ENCODE measurements at places on chromosomes 3 and 15.

DNA sequence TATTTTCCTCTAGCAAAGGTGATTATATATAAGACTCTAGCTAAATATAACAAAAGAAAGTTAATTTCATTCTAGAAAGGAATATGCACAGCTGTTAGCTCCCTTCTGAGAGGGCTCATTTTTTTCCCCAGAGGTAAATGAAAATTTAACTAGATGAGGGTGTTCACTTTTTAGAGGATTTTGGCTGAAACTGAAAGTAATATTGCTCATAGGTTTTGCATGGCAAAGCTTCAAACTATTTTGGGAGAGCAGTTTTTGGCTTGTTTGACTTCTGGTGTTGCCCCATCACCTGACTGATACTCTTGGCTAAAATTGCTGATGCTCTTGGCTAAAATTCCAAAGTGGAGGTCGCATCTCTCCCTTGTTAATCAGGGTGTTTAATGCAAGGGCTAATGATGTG lies 311.9 kb downstream of the EDEM1 start:
- no peak for DNase-seq

DNA sequence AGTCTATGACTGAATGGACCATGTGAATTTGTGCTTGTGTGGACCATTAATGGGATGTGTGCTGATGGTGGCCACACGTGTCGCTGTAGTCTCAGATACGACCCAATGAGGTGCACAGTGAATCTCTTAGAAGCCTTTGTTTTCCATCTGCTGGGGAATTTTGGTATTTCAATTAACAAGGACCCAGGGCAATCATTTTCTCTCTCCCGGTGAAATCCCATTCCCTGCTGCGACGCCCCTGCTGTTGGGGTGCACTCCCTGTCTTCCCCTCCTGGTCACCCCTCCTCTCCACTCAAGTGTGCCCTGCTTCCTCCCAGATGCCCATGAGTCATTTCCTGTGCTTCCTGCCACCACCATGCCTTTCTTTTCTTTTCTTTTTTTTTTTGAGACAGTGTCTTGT lies 32.7 kb downstream of the EBLN2 start:
- no peak for DNase-seq

DNA sequence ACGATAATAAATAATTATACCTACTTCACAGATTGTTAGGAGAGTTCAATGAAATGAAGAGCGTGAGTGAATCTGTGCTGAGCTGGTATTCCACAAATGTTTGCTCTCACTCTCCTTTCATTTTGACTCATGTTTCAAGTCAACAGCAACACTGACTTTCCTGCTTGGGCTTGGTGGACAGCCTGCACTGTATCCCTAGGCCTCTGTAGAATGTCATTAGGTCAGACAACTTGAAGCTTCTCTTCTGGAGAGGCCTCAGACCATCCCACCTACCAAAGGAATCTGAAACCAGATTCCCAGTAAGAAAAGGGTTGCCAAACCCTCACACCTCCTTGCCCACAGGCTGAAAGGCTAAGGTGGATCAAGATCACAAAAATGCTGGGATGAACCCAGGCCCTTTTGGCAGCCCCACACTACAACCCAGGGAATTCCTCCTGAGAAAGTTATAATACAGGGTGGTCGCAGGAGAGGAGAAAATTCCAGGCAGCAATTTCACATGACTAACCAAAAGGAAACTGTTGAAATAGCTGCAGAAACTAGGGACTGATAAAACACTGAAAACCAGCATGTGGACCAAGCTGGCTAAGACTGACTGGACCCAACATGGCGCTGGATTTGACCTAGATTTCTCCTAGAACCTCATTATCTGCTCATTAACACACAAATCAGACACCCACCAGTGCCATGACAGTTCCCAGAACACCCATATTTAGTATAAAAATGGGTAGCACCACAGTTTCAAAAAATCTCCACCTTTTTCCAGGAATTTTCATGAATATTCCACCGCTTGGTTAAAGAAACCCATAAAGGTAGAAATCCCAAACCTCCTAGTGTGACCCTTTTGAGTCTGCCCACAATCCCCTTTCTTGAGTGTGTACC lies 57.0 kb upstream of the ZNF148 start:
- no peak for DNase-seq

- DNase-seq = no peak
Observed at GRCh38 chr3:141546081-141546480, 59.3 kb downstream of the RASA2 start.

DNA sequence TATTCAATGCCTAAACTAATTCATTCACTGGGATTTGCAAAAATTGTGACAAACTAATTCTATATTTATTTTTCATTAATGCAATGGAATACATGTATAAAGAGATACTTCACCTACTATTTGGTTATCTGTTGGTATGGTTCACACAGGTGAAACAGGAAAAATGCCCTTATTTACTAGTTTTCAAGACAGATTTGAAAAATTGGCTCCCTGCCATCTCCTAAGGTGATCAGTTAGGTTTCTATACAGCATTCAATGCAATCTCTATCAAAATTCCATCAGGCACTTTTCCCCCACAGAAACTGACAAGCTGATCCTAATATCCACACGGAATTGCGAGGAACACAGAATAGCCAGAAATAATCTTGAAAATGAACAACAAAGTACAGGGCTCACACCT lies 101.1 kb downstream of the DLG1 start:
- no peak for DNase-seq

- no peak for DNase-seq
Observed at GRCh38 chr3:152628496-152628895, 206.4 kb upstream of the P2RY1 start.

Data from activated naive CD8-positive, alpha-beta T cell treated with anti-CD3 and anti-CD28 coated beads, Interleukin-2, amount 50 U/mL, for 16 hours (primary cell).